ENCODE measurements at places on chromosomes 3 and 15. TPM values are rescaled to one million over a fixed set of nuclear protein-coding genes. Genes with fewer than 3 reads are reported as not detected.
A peak's percentile ranks its signal among the peaks of the same experiment; 100 is the strongest.

- DNase-seq = peak; percentile 89
Measured at GRCh38 chr3:126180477-126181397, at the start of gene ALDH1L1. ALDH1L1 (minus strand) TSS chr3:126180586; CDS start chr3:126160979, 19,607 bp downstream.

- DNase-seq = no peak
Measured at GRCh38 chr3:128400671-128401070, 66.0 kb downstream of the DNAJB8 start.

DNA sequence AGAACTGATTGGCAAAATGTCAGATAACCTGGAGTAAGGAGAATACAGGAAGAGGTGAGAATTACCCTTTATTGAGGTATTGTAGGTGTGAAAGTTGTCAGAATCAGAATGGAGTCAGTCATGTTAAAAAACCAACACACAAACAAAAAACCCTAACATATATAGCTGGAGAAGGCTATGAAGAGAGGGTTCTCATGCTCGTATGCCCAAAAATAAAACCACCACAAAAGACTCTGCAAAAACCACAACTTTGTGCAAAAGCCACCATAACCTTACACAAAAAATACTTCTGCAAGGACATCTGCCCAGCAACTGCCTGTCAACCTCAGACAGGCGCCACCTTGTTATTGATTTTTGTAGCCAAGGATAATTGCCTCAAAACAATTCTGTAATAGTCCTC lies 136.0 kb downstream of the CD47 start:
- DNase-seq = no peak

DNA sequence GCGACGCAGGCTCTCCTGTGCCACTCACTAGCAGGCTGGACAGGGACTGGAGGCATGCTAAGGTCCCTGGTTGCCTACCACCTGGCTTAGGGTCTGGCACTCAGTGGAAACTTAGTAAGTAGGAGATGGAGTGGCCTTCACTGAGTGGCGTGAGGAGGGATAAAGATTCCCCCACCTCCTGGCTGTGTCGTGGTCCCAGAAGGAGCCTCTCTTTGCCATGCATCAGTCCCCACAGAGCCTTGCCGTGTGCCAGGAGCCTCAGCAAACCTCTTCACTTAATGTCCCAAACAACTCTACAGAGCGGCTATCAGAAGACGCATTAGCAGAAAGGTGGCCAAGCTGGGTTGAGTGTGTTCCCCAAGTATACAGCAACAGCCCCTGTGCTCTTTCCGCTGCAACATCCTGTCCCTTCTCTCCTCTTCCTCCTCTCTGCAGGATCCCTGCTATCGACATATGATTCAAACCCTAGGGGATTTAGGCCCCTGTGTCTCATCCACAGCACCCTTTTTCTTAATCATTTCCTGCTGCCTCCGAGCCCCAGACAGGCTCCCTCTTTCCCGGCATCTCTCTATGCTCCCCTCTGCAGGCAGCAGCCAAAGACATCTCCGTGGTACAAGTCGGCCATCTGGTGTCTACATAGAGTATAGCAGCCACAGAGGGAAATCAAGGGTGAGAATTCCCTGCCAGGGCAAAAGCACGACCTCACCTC lies 66.7 kb downstream of the SLC6A1 start:
- peak; percentile 65 for DNase-seq

DNA sequence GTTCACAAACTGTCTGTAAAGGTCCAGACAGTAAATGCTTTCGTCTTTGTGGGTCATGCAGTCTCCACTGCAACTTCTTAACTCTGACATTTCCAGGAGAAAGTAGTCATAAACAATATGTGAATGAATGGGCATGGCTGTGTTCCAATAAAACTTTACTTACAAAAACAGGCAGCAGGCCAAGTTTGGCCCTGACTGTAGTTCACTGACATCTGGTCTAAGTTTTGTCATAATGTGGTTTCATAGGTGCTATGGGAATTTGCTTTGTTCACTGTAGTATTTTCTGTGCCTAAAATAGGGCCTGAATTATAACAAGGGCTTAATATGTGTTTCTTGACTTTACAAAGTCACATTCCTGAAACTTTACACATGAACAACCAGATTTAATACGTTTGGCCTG lies 186.0 kb upstream of the KBTBD8 start:
- no peak for DNase-seq

GRCh38 chr3:38477839-38478450 lies 18.2 kb upstream of the EXOG start:
- DNase-seq = no peak

The POPDC2 gene
- total RNA-seq = 13.9 TPM

The C2CD4A gene
- total RNA-seq = 0.49 TPM

- no peak for DNase-seq
Measured at GRCh38 chr3:189331002-189331418, 159.2 kb downstream of the TPRG1 start.

GRCh38 chr15:56492791-56493555 lies 28.0 kb upstream of the MNS1 start:
- no peak for DNase-seq

The PDZRN3 gene
- 38.3 TPM for total RNA-seq

GRCh38 chr3:99332718-99333117 lies 305.7 kb upstream of the COL8A1 start:
- DNase-seq = no peak

DNA sequence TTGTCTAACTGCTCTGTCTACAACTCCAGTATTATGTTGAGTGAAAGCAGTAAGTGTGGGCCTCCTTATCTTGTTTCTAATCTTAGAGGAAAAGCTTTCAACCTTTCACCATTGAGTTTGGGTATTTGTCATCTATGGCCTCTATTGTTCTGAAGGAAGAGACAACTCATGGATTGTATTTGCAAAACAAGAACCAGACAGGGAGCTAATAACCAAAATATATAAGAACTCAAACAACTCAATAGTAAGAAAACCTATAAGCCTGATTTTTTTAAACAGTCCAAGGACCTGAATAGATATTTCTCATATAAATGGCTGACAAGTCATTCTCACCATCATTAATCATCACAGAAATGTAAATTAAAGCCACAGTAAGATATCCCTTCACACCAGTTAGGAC lies 113.0 kb downstream of the TAFA4 start:
- no peak for DNase-seq

- no peak for DNase-seq
Measured at GRCh38 chr3:72324253-72324811, 523.9 kb downstream of the SHQ1 start.

Measured in ureter (tissue), 1 donor.